Bone marrow (tissue), 2 donors: ENCODE measurements at places on chromosomes 7 and 10.
A peak's percentile ranks its signal among the peaks of the same experiment; 100 is the strongest.

- no peak for DNase-seq
Observed at GRCh38 chr10:13820964-13821337, 234.2 kb downstream of the PRPF18 start.

GRCh38 chr7:139264220-139264619 lies 33.2 kb downstream of the UBN2 start:
- DNase-seq, result no peak

DNA sequence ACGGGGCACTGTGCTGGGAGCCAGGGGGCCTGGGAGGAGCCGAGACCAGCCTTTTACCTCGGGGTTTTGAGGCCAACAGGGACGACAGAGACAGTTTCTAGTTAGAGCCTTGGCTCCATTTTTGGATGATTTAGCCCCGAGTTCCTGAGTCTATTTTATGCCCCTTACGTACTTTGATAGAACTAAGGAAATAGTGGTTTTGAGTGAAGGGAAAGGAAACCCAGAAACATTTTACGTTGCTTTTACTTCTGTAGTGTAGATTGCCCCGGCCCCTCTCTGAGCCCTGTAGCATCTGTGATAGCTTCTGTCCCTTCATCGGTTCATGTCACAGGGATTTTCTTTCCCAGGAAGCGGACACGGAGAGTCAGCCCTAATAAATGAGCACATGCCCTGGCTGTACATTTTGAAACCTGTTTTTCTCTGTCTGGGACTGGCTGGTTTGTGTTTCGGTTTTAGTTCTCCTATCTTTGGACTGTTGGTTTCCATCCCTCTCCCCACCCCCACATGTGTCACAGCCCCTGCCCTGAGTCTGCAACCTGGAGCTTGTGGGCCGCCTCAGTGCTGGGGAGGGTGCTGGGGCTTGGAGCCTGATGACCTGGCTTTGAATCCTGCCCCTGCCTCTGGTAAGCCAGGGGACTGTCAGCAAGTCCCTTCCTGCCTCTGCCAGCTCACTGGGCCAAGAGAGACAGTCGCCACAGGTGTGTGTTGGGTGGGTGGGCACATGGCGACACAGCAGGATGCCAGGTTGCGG lies 6.9 kb upstream of the ORAI2 start:
- DNase-seq, result peak; percentile 85

- no peak for DNase-seq
Observed at GRCh38 chr7:7641129-7641663, 644 bp downstream of the UMAD1 start.

- DNase-seq, result no peak
Observed at GRCh38 chr10:78925275-78925674, 143.5 kb upstream of the ZMIZ1 start.

DNA sequence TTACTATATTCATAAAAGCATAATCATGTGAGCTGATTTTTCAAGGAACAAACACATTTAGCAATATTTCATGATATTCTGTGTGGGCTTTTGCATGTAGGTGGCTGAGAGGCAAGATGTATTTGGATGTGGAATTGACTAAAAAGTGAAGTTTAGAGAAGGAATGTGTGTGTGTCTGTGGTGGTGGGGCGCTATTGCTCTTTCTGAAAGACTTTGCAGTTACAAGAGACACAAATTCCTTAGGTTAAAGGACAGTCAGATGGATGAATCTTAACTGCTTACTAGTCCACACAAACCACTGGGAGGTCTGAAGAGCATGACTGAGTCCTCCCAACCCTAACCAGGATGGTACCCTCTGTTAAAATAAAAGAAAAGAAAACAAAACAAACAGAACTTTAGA lies 200.1 kb downstream of the SDHAF3 start:
- no peak for DNase-seq

DNA sequence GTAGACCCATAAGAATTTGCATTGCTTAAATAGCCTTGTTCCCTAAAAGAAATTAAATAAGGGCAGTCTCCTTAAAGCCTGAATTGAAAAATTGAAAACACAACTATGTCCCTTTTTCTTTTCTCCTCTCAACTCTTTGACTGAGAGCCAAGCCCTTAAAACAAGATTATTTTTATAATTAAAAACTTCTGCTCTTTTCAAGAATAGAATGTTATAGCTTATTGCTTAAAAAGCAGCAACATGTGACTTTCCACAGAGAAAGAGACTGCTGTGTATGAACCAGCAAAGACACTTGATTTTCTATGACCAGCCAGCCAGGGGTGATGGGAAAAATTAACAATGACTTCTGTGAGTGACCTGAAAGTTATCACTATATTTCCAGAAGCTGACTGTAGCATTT lies 295.2 kb upstream of the CELF2 start:
- no peak for DNase-seq

DNA sequence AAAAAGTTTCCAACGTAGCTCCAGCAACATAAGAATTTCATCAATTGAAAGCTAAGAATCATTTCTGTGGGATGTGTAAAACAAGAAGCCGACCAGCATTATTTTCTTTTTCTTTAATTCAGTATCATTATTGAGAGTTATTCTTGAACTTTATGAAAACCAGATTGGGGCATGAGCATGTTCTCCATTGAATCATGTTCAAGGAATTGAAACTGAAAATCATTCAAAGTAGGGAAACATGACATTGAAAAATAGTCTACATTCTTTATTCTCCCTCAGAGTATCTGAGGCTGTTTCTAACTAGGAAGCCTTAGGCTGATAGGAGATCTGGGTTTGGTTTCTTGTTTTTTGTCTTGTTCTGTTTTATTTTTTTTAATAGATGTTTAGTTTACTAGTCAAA lies 253.7 kb downstream of the DYNC1I1 start:
- DNase-seq, result no peak

DNA sequence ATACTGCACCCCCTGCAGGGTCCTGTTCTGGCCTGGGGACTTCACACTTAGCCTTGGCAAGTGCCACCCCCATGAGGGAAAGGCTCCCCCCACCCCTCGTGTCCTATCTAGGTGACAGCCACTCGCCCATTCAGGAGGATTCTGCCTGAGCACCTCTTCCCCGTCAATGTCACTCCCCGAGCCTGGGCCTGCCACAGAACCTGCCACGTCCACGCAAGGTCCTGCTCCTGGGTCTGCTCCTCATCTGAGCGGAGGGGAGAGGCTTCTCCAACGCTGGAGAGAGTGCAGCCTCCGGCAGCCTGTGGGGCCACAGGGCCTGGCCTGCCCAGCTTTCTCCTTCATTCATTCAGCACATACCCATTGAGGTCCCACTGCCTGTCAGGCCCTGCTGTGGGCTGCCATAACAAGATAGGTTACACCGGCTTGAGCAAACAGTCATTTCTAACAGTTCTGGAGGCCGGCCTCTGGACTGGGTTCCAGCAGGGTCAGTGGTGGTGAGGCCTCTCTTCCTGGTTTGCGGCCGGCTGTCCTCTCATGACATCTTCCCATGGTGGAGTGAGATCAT lies 92.0 kb upstream of the RET start:
- DNase-seq, result no peak

GRCh38 chr7:7384228-7384627 lies 151.4 kb downstream of the COL28A1 start:
- no peak for DNase-seq

GRCh38 chr10:100693821-100694220 lies 51.6 kb upstream of the PAX2 start:
- DNase-seq, result no peak

DNA sequence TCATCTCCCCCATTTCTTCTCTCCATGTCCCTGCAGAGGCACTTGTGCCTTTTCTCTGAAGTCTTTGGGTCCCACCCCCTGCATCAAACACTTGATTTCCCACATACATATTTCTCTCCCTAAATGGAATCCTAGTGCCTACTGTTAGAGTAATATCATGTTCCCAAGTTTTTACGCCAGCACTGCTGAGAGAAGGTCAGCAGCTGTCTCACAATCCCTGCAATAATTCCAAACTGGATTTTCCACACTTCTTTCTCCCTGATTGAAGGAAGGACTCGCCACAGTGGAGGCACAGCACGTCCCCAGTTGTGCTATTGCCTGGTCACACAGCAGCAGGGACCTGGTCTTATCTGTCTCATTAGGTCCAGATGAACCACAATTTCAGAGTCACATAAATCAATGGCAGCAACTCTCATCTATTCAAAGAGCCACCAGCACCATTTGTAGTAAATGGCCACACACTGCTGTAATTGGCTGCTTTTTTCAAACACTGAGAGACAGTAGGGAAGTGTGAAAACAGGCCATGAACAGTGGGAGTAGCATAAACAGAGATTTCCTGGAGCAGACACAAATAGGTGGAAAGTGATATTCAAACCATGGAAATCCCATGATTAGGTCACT lies 605.5 kb downstream of the XPNPEP1 start:
- no peak for DNase-seq

DNA sequence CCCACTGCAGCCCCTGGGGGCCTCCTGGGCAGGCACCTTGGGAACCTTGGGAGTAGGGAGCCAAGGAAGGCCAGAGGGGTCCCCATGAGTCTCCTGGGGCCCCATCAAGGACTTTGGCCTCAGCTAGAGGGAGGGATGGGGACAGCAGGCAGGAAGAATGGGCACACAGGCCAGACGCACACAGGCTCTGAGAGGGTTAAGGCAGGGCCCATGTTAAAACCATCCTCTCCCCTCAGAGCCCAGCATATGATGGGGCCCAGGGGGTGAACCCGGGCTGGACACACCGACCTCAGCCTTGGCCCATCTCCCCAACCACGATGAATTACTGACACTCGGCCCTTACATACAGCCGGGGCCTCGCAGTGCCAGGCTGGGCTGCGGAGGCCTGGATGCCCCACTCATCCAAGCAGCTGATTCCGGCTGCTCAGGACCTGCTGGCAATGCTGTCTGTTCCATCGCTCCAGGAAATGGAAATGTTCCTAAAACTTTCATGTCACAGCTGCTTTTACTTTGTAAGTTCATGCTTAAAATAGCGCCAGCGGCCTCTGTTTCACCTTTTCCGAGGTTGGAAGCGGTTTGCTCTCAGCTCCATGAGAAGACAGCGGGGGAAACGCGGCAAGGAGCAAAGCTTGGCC lies 17.3 kb upstream of the INPP5A start:
- DNase-seq, result no peak

GRCh38 chr10:42988069-42988468 lies 88.8 kb upstream of the RET start:
- DNase-seq, result no peak

GRCh38 chr10:3482200-3482993 lies 302.6 kb downstream of the KLF6 start:
- no peak for DNase-seq

GRCh38 chr10:490891-491571 lies 198.4 kb downstream of the DIP2C start:
- no peak for DNase-seq

DNA sequence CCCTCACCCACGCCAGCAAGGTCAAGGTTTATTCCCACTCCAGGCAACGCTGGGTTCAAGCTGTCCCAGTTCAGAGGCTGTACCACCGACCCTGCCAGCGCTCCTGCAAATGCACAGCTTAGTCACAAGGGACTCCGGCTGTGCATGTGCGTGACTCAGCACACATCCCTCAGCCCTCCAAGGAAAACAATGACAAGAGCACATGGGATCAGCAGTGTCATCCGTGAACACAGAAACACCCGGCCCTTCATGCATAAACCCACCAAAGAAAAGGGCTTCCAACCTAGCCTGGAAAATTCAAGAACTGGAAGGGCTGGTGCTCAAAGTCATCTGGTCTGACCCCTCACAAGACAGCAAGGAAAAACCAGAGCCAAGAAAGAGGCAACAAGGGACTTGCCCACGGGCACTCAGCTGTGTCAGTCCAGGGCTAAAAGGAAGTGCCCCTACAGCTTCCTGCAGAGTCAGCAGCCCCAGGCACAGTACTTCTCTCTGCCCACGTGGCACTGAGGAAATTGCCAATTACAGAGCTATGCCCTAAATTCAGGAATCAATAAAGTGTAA lies 106.1 kb downstream of the KCNMA1 start:
- no peak for DNase-seq

GRCh38 chr7:128247640-128248194 lies 6.6 kb downstream of the LEP start:
- no peak for DNase-seq

DNA sequence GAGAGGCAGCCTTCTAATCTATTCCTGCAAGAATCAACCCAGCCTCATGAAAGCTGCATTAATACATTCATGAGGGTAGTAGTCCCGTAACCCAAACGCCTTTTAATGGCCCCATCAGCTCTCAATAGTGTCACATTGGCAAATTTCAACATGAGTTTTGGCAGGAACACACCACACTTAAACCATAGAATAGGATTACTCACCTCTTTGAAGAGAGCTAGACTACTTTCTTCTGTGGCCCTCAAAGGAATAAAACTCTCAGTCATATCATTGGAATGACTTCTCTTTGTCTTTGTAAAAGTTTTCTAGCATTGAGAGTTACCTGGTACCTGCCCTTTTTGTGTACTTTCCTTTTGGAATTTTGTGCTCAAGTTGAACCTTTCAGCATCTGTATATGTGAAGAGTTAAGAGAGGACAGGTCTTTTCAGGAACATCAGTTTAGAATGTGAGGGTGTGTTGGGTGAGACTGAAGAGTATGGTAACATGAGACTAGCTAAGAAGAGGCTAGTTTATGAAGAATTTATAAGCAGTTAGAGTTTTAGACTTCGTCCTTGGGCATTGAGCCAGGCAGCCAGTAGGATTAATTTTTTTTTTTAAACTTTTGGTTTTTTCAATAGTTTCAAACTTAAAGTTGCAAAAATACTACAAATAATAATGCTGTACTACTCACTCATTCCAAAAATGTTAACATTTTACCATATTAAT lies 92.6 kb downstream of the MLLT10 start:
- no peak for DNase-seq

DNA sequence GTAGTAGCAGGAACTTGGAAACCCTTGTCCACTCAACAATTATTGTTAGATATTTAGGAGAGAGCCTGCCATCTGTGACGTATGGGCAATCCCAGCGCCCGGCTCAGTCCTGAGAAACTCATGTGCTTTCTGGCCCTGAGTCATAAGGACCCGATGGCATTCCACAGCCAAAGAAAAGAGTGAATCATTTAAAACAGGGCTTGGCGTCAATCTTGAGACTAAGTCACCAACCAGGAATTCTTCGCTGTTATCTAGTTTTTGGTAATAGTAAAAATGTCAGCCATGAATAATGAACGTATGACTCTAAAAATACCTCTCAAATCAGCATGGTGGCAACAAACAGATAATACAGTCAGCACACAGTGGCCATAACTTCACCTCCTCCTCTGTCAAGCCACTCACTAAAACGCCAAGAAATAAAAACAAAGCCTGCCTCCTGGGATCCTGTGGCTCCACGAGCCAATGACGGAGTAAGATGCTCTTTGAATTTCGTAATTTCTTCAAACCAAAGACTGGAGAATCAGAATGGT lies 140.8 kb downstream of the ADAM12 start:
- no peak for DNase-seq

- no peak for DNase-seq
Observed at GRCh38 chr10:57890691-57891090, 377.0 kb downstream of the IPMK start.

GRCh38 chr7:124101173-124101768 lies 68.4 kb upstream of the TMEM229A start:
- DNase-seq, result no peak

- DNase-seq, result no peak
Observed at GRCh38 chr10:7275761-7276440, 134.9 kb downstream of the SFMBT2 start.

DNA sequence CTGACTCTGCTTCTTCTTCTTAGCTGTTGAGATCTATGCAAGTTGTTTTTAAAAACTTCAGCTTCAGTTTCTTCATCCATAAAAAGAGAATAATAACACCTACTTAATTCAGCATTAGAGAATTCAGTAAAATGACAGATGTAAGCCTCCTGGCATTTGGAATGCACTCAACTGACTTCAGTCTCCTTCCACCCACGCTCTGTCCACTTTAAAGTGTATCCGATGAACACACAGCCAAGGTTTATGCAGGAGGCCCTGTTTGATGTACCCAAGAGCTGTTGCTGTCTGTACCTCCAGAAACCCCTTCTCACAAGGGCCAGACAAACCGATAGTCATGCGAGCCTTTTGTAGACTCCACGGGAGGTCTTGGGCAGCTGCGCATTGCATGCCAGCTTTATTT lies 27.1 kb upstream of the SLC35B4 start:
- no peak for DNase-seq
